ENCODE measurements at places on chromosomes 6 and 20. TPM values are rescaled to one million over a fixed set of nuclear protein-coding genes. Genes with fewer than 3 reads are reported as not detected.

Gene PNRC1
- total RNA-seq, result 18.3 TPM

DNA sequence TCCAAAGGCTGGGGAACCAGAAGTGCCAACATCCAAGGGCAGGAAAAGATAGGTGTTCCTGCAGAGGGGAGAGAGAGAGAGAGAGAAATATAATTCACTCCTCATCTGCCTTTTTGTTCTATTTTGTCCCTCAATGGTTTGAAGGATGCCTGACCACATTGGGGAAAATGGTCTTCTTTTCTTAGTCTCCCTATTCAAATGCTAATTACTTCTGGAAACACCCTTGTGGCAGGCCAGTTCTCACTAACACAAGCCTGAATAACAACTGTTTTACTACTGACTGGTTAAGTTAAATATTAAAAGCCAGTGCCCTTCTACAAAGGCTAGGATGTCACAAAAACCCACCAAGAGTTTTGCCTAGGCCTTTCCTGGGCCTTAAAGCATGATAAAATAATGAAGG is 425.4 kb upstream of the HTR1E start:
- DNase-seq, result no peak

Gene NCOA5
- total RNA-seq, result 20.6 TPM

DNA sequence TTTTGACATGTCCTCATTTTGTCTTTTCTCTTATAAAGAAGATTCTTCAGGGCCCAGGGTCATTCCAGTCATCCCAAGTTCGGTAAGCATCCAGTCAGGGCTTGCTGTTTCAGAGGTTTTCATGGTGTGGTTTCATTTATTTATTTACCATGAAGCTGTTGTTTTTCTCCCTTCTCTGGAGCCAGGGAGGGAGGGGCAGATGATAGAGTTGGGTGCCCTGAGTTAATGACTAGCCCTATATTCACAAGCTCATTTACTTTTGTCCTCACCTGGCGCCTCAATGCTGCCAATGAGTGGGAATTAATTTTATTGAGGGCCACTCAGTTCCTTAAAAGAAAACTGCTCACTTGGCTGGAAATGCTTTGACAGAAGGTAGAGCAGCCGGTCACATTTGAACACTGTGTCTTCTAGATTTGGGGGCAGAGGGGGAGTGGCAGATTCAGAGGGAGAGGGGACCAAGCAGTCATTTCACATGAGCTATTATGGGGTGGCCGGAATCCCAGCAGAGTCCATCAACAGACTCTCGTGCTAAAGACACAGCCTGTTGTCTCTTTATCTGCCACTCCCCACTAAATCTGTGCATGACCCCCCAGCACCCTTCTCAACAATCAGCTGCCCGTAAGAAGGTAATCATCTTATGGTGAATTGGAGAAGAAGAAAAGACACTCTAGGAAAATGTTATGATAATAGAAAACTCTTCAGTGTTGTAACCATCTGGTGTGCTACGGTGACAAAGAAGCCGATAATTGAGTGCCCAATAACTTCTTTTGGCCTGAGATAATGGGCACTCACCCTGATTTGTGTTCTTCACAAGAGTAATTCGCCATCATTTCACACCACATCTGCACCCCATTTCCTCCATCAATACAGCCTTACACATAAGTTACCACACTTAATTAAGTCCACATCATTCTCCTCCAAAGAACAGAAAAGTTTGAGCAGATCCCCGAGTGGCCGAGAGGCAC is 573.5 kb upstream of the JAG1 start:
- DNase-seq, result no peak

GRCh38 chr6:112307707-112308106 is 39.4 kb upstream of the RFPL4B start:
- DNase-seq, result peak; percentile 53

GRCh38 chr6:71453371-71453706 is 164.7 kb downstream of the OGFRL1 start:
- no peak for DNase-seq

- no peak for DNase-seq
Measured at GRCh38 chr6:65075705-65076230, 631.3 kb downstream of the EYS start.

DNA sequence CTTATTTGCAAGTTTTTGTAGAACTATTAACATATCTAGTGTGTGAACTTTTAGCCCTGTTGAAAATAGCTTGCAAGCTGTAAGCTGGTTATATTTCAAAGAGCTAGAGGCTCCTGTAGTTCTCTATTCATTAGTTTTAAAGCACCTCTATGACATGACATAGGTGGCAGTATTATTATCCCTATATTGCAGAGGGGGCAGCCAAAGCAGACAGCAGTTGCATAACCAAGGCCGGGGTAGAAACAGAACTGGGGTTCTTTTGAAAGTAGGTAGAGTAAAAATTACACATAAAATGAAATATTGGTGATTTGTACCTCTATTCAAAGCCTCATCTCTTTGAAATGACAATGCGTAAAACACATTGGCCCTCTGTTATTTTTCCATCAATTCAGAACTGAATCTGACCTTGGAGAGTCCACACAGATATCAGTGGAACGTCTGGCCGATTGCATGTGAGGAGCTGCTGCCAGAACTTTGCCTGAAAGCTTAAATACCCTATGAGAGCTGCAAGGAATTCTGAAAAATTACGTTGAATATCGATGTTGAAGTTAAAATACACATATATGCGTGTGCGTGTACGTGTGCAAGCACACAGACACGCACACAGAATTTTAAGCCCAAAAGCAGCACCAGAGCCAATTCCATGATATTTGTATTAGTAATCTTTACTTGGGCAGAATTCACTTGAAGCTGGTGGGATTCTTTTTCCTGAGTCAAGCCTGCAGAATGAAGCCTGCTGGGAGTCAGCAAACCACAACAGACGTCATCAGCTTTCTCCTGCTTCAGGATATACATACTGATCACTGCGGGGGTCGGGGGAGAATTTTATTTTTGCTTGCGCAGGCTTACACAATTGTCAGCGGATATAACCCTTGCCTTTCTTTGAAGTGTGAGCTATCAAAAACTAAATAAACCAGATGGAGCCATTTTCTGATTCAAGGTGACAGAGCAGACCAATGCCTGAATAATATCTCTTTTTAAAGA is 163.2 kb downstream of the PDE7B start:
- DNase-seq, result peak; percentile 100

- DNase-seq, result no peak
Measured at GRCh38 chr6:12802440-12802839, 85.9 kb downstream of the PHACTR1 start.

GRCh38 chr6:44171899-44172546 is 13.4 kb downstream of the CAPN11 start:
- no peak for DNase-seq

DNA sequence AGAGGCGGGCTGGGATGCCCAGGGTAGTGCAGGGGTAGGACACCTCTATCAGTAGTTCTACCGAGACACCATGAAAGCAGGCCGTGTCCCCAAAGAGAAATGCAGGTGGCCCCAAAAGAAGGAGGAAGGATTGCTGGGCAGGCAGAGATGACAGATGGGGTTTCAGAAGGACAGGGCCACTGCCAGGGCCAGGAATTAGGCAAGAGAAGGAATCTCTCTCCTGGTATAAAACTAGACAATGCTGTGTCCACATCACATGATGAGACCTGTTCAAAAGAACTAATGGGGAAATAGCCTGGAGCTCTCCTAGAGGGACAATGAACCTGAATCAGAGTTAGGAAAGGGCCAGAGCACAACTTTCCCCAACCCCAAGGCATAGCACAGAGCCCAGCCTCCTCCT is 21.6 kb upstream of the VSX1 start:
- no peak for DNase-seq

DNA sequence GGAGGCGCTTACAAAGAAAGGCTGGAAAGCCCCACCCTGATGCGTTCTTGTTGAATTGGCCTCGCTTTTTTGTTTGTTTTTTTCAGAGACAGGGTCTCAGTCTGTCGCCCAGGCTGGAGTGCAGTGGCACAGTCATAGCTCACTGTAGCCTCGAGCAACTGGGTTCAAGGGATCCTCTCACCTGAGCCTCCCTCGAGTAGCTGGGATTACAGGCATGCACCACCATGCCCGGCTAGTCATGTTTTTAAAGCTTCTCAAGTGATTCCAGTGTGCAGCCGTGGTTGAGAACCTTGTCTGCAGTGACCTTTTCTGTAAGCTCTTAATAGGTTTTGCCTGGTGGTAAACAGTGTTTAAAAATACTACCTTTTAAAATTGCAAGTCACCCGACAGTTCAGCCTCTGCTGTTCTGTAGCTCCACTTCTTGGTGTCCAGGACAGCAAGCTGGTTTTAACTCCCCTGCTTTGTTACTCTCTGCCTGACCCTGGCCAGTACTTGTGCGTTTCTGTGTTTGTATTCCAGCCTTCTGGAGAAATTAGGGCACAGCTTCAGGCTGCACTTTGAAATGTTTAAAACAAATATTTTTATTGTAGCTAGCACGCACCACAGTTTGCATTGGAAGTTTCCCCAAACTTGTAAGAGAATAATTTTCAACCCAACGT is 54.4 kb downstream of the KDM1B start:
- no peak for DNase-seq

GRCh38 chr20:46204594-46205186 is 86.6 kb downstream of the CD40 start:
- DNase-seq, result no peak

Gene SRMS
- not detected for total RNA-seq

DNA sequence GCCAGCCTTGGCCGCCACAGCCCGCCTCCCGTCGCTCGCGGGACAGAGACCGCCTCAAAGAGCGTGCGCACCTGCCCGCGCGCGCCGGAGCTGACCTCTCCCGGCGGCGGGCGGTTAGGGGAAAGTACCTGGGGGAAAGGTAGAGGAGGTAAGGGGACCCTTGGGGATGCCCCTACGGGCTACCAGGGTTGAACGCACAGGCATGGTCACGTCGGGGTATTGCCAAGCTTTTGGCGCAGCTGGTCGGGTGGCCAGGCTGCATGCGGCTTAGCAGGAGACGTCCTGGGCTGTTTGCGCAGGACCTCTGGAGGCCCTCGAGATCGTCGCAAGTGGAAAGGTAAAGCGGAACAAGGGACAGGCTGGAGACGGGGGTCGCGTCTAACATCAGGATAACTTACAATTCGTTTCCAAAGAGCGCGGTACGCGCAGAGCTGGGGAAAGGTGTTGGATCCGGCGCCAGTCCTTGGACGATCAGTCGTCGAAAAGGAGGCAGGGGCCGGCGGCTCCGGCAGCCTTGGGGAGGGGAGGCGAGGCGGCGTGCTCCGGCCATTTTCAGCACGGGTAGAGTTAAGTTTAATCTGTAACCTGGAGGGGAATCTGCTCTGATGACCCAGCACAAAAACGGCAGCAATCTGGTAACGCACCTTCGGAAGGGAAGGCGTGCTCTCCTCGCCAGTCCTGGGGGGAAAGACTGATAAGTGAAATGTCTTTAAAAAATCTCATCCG is 9.0 kb downstream of the GNAS-AS1 start:
- no peak for DNase-seq

Gene FOXS1
- not detected for total RNA-seq

- DNase-seq, result no peak
Measured at GRCh38 chr20:62352402-62353288, 14.5 kb downstream of the LAMA5 start.

Gene WFDC5
- total RNA-seq, result not detected

- DNase-seq, result peak; percentile 75
Measured at GRCh38 chr6:30876039-30876730, 8.1 kb upstream of the DDR1 start.

Gene MYMX
- total RNA-seq, result not detected

DNA sequence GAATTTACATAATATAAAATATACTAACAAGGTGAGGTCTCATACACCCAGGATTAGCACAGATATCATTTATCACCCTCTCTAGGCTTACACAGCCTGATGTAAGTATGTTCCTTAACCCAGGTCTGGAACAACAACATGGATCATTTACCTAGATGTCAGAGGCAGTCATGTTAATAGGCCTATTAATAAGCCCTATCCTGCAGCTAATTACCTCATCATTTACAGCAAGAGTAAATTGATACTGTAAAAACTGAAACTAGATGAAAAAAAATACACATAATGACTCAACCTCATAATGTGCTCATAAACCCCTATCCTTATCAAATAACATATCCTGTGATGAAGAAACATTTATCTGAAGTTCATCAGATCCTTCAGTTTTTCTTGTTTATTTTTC is 334.3 kb upstream of the MANEA start:
- DNase-seq, result peak; percentile 36

DNA sequence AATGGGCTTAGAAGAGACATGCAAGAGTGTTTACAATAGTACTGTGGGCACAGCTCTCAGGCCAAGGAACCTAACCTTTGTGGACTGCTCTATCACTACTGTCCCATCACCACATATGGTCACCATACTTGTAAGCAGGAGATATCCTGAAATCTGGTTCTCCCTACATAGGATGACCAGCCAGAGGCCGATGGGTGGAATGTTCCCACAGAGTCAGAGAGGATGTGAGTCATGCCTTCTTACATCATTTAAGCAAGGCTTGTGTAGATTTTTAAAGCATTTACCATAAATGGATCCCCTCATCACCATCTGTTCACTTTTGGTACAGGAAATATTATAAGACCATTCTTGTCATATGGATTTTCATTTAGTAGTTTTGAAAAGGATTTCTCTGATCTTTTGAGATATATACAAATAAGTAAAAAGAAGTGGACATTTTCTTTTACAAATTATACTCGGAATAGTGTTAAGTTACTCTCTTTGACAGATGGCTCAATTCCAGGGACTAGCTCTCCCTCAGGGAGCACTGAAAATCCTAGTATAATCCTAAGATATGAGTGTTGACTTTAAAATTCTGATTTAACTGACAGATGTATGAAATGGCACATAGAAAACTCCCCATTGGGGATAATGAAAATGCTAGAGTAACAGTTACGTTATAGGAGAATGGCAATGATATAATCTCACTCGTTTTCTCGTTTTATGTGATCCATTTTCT is 6.6 kb downstream of the HTR1B start:
- peak; percentile 100 for DNase-seq

Gene TINAG
- total RNA-seq, result not detected
